HCEC 1CT (cell line): ENCODE measurements at places on chromosomes 12 and 14.

DNA sequence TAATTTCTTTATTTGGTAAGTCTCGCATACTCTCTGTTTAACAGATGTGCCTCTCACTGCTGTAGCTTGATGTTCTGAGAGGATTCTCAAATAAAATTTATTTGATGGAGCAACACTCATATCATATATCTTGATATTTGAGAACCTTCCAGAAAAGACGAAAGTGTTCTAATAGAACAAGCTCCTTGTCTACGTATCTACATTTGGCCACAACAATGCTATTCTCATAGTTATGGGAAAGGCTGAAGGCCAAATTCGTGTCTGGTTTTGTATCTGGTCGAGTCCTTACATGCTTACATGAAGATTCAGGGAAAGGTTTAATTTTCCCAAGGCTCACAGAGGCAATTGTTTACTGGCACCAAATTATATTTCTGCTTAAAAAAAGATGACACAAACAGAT, 186.7 kb upstream of the SLC38A2 start:
- DNase-seq, result no peak

- DNase-seq, result no peak
Observed at GRCh38 chr12:102728506-102729242, 188.4 kb downstream of the PAH start.

GRCh38 chr12:63752283-63752682, 27.4 kb upstream of the RXYLT1 start:
- DNase-seq, result no peak

- DNase-seq, result no peak
Observed at GRCh38 chr12:4272424-4273272, 914 bp upstream of the CCND2 start.

- no peak for DNase-seq
Observed at GRCh38 chr12:81224626-81225025, 146.7 kb downstream of the ACSS3 start.

GRCh38 chr12:78115889-78116288, 285.2 kb downstream of the NAV3 start:
- DNase-seq, result peak; percentile 20

GRCh38 chr14:53613404-53614253, 343.0 kb downstream of the BMP4 start:
- DNase-seq, result peak; percentile 71

DNA sequence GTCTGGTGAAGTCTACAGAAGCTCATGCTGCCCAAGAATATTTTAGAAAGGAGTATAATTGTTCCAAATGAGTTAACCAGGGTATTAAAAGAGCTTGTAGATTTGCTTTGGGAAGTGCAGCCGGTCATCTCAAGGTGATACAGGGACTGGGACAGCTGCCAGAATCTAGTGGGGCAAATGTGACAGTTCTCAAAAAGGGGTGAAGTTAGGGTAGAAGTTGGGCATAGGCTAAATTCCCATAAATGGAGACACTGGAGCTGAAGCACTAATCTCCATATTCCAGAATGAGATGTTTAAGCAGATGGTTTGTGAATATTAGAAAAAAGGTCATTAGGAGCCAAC, 94.7 kb downstream of the ANO6 start:
- no peak for DNase-seq

DNA sequence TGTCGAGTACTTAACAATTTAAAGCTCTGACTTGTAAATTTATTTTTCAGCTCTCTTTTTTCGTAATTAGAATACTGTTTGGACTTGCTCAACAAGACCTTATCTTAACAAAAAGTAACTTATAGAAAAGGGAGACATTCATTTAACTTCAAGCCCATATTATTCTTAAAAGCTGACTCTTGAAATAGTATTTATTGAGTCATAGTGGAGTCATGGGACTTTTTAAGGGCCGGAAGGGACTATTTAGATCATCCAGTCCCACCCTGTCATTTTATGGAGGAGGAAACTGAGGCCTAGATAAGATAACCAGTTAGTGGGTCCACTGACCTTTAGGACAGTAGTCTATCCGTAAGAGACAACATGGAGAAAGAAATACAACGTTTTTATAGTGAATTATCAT, 1.5 kb downstream of the RAP1B start:
- DNase-seq, result peak; percentile 51

- DNase-seq, result no peak
Observed at GRCh38 chr12:98446682-98447081, 68.7 kb upstream of the TMPO start.

DNA sequence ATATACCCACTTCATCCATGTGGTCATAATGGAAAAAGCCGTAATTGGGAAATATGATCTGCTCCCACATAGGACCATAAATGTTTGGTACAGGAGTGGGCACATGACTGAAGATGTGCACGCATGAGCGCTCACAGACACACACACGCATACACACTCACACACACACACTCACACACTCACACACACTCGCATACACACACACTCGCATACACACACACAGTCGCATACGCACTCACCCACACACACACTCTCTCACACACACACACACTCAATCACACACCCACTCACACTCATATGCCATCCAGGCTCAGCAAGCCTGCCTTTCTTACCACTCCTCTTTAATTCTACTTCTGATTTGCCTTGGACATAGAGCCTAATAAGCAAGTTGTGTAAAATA, 45.6 kb upstream of the EGLN3 start:
- DNase-seq, result no peak

- no peak for DNase-seq
Observed at GRCh38 chr12:2324387-2324786, 271.6 kb downstream of the CACNA1C start.

DNA sequence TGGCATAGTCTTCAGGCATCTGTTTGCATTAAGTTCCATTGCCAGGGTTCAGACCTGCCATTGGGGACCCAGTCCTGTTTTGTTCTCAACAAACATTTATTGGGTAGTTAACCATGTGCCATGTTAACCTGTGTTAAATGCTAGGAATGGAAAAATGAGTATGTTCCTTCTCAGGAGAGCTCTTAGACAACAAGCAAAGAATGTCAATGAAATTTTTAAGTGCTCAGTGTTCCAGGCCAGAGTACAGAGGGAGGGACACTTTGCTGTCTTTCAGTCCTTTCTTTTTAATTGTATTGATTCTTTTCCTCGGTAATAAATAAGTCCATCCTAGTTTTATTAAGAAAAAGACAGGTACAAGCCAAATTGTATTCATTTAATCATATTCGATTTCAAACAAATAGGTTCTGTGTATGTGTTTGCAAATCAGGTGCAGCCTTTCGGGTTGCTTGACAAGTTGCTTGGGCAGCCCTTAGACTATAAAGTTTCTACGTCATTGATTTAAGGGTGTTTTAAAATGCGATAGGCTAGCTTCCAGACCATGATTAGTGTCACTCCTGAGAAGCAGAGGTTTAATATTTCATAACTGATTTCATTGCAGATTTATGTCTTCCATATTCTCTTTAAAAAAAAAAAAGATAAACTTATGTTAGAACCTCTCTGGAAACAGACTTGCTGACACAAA, 123.1 kb downstream of the DERA start:
- DNase-seq, result no peak

- DNase-seq, result peak; percentile 93
Observed at GRCh38 chr12:71556875-71557274, 106.8 kb downstream of the ZFC3H1 start.

DNA sequence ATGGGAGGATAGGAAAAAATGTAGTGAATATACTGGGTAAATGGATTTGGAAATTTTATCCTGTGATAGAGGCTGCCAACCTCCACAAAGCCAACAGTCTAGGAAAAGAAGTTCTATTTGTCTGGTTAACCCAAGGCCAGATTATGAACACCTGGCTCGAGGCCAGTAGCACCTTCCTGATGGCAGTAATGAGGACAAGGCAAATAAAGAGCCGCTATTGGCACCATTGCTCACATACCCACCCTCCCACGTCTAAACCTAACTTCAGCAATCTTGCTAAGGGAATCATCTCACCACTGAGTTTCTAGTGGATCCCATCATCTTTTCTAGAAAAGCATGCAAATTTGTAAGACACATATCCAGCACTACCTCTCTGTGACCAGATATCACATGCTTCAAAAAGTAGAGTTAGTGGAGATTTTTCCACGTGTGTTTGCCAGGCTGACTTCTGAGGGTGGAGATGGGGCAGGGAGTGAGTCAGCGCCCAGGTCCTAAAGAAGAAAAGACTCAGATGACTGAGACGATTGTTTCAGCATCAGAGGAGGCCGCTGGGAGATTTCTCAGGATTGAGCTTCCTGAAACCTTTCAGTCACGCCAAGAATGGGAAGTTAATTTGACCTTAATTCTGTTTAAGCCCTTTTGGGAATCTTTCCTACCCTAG, 362.9 kb downstream of the EMP1 start:
- DNase-seq, result no peak

DNA sequence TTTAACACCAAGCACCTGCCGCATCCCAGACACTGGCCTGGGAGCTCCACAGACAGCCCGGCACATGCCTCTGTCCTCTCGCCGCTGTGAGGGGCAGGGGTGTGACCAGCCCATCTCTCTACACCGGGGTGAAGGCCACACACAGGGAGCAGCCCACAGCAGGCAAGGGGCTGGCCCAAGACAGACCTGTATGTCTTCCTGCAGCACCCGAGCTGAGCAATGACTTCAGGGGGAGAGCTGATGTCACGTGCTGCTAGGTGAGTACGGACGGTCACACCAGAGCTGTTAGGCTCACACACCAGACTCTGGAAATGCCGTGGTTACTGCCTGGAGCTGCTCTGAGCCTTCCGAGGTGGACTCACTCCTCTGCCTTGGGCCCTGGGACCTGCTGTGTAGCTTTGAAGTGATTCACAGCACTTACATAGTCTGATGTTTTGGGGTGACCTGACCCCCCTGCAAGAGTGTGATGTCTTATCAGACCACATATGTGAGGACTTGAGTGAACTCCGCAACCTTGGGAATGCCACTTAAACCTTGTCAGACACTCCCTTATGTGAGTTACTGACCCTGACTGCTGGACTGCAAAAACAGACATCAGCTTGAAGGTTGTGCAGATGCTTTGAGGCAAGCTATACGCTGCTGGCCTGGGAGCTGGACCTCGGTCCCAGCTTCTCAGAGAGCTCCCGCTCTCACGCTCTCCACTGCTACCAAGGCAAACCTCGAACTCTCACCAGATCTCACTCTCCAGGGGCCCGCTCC, 1.8 kb downstream of the XRCC3 start:
- no peak for DNase-seq

GRCh38 chr12:41536813-41537490, 348.8 kb downstream of the PDZRN4 start:
- DNase-seq, result no peak

DNA sequence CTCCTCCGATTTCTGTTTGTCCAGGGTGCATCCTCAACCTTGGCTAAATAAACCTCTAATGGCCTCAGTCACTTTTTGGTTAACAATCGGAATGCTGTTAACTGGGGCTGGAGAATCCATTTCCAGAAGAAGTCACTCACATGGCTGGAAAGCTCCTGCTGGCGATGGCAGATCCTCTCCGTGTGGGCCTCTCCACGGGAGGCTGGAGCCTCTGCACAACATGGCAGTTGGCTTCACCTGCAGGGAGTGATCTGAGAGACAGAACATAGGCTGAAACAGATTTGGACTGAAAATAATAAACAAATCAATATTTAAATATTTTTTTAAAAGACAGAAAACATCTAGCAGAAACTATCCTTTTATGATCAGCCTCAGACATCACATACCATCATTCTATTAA, 66.8 kb upstream of the FICD start:
- DNase-seq, result no peak

DNA sequence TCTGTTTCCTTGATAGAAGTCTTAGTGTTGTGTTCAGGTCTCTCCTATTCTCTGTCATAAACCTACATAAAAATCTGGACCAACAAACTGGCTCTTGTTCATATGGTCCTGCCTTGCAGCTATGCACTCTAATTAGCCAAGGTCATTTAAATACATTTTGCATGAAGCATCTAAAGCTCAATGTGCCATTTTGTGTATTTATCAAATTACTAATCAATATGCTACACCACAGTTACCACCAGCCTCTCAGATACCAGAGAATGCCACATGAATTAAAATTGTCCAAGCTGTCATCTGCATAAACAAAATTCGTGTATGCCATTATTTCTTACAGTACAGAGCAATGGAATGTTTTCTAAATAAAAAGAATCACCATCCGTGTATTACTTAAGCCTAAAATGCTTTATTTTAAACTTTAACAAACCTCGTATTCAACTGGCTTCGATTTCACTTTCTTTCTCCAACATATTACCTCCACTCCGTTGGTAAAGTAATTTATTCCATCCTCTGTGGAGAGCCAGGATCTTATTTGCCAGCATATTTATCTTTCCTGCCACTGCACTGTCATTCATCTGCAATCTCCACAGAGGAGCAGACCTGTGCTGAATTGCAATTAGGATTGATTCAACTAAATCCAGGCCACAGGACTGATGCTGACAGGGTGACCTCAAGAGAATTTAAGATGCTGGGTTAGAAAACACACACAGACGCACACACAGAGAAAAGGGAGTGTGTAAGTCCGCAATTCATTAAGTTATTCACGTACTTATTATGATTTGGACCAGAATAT, 284.1 kb upstream of the FOXG1 start:
- no peak for DNase-seq

GRCh38 chr12:46266382-46266791, 2.5 kb downstream of the SLC38A1 start:
- peak; percentile 71 for DNase-seq

DNA sequence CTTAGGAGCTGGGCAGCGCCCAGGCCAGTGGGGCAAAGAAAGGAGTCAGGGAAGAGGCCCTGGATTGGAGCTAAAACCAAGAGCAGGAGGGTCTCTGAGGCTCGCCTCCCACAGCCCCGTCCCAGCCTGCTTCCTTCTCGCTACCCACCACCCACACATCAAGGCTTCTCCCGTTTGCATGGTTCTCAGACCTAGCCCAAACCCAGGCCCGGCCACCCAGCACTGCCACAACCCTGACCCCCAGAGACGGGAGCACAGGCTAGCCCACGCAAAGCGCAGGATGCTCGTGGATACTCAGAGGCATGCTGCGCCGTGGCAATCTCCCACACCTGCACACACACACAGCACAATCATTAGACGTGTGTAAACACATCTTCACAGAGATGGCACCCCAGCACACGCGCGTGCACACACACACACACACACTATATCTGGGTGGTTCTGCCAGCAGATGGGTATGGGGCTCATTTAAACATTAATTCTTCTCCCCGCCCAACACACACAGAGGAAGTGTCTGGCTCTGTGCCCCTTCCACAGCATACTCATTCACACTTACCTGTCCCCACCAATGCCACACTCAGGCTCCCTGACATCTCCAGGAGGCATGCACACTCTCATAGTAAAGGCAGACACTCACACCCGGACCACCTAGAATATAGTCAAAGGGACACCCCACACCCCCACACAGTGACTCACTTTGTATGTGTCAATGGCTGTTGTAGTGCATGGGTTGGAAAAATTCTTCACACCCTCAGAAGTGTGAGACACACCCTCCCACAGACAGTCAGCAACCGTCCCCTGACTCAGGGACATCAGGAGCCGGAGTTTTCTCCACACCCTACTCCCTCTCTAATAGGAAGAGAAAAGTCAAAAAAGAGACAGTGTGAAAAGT, 1.1 kb downstream of the CARMIL3 start:
- DNase-seq, result no peak

GRCh38 chr12:3273409-3273853, 196.3 kb downstream of the TSPAN9 start:
- DNase-seq, result peak; percentile 26
